ENCODE measurements at places on chromosomes 13 and 19.

GRCh38 chr19:48877855-48878195, 5.6 kb downstream of the PPP1R15A start:
- no peak for DNase-seq

GRCh38 chr19:29446361-29446760, 79.4 kb upstream of the VSTM2B start:
- DNase-seq = no peak

- DNase-seq = peak; percentile 49
These were observed 8.3 kb upstream of the SYCN start for GRCh38 chr19:39212375-39212742.

GRCh38 chr13:21987793-21988192, 316.9 kb downstream of the FGF9 start:
- DNase-seq = no peak

GRCh38 chr13:41302743-41303142, 8.3 kb upstream of the NAA16 start:
- DNase-seq = no peak

GRCh38 chr13:46361276-46361934, 25.6 kb downstream of the RUBCNL start:
- no peak for DNase-seq

GRCh38 chr13:90997951-90998350, 349.5 kb upstream of the MIR17HG start:
- no peak for DNase-seq

GRCh38 chr13:110422913-110423688, 116.0 kb downstream of the COL4A2 start:
- no peak for DNase-seq

GRCh38 chr19:5850743-5851293, 431 bp downstream of the FUT3 start:
- DNase-seq = no peak

- DNase-seq = no peak
These were observed 41.3 kb downstream of the RNASEH2B start for GRCh38 chr13:50950849-50951248.

Data from suppressor macrophage treated with lipopolysaccharide for 4 hours (primary cell).